K562 (cell line): ENCODE measurements at places on chromosomes 4 and X. TPM values are rescaled to one million over a fixed set of nuclear protein-coding genes. Genes with fewer than 3 reads are reported as not detected.

- no peaks in the 10 kb centered on the region for H3K27me3 ChIP-seq
- no peak overlapping the region for H3K4me3 ChIP-seq
- H3K4me1 ChIP-seq: no peaks in the 10 kb centered on the region
- no peak for DNase-seq
These were observed 48.5 kb downstream of the SNCA start for GRCh38 chr4:89788206-89789072.

DNA sequence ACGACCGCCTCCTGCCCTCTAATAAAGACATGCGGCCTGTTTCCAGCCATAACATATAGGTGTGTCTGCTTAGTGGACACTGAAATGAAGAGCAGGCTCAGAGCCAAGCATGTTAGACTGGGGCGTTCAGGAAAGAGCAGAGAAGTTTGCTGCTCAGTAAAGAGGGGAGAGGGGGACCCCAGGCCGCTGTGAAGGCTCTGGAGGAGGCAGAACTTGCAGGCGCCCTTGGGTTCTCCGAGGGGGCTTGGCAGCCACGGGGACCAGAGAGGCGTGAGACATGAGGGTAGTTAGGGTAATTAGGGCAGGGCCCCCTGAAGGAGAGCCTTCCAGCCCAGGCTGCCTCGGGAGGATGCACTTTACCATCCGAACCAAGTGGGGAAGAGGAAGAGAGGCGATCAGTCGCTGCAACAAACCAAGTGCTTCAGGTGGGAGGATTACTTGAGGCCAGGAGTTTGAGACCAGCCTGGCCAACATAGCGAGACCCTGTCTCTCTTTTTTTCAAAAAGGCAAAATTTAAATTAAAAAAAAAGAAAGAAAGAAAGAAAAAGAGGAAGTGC is 46.6 kb upstream of the CDKN2AIP start:
- H3K4me1 ChIP-seq: peaks cover 49% of the 10 kb centered on the region
- peak overlapping the region; percentile 84 for H3K27ac ChIP-seq
- DNase-seq: no peak
- H3K27me3 ChIP-seq: no peaks in the 10 kb centered on the region
- no peak overlapping the region for H3K4me3 ChIP-seq
- H3K36me3 ChIP-seq: no peaks in the 10 kb centered on the region

DNA sequence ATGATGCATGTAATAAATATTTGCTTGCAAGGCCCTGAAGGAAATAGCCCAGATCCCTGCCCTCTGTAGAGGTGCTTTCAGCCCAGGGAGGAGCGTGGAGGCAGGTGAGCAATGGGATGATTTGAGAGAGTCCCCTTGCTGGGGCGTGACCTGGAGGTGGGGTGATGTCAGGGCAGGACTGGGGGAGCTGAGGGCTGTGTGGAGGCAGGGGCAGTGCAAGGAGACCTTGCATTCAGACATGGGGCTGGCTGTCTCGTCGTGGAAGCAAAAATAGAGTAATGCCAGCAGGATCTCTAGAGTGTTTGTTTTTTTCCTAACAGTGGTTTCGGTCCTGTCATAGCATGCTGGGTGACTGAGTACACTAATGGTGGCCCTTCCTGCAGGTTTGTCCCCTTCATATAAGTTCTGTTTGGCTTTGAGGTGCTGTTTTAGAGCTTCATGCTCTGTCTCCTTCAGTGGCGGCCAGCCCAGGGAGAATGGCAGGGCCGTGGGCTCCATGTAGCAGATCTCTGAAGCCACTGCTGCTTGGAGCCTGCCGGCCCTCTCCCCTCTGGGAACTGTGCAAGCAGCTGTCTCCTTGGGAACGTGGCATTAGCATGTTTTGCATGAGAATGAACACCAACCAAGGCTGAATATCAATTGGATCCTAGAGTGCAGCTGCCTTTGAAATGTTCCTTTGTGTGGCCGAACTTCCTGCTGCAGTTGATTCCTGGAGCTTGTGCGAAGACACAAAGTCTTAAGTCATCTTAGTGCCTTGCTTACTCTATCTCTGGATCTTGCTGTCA is 39.3 kb upstream of the CLDN34 start:
- H3K4me3 ChIP-seq: no peak overlapping the region
- no peaks in the 10 kb centered on the region for H3K4me1 ChIP-seq
- no peaks in the 10 kb centered on the region for H3K36me3 ChIP-seq
- H3K27me3 ChIP-seq: peaks cover 14% of the 10 kb centered on the region
- no peak overlapping the region for H3K27ac ChIP-seq

DNA sequence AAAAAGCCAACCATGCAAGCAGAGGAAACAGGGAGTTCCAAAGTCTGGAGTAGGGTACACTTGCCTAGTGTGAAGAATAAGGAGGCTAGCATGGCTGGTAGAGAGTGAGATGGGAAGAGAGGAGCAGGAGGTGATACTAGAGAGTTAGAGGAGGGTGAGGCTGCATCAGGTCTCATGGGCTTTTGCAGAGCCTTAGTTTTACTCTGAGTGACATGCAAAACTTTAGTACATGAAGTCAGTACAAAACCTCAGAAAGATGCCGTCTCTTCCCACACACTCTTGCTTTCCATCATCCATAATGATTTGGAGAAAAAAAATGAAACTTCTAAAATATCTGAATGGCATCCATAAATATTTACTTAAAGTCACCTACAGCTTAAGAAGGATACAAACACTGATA is 5.0 kb downstream of the OPRPN start:
- no peaks in the 10 kb centered on the region for H3K4me1 ChIP-seq
- H3K4me3 ChIP-seq: no peak overlapping the region
- H3K27ac ChIP-seq: no peak overlapping the region
- H3K27me3 ChIP-seq: no peaks in the 10 kb centered on the region
- H3K36me3 ChIP-seq: no peaks in the 10 kb centered on the region

COX7B2 gene
- 0.22 TPM in 1 of 2 replicates, not detected in the other for polyA plus RNA-seq

FAM47A gene
- polyA plus RNA-seq: not detected in 2 replicates
